ENCODE measurements at places on chromosomes 3 and 15.

DNA sequence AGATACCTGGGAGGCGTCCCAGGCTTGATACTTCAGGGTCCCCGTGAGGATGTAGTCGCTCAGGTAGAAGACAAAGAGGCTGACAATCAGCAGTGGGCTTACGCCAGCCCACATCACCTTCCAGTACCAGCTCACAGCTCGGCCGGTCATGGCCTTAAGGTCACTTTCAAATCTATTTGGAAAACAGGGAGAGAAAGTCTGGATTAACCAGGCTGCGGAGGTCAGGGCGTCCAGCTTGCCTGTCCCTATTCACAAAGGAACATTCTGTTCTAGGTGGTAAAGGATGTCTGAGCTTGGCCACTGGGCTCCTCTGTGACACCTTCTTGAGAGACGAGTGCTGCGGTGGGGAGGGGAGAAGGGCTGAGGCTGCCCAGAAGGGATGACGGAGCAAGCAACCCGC is 36.5 kb downstream of the SLC6A20 start:
- no peak for DNase-seq

DNA sequence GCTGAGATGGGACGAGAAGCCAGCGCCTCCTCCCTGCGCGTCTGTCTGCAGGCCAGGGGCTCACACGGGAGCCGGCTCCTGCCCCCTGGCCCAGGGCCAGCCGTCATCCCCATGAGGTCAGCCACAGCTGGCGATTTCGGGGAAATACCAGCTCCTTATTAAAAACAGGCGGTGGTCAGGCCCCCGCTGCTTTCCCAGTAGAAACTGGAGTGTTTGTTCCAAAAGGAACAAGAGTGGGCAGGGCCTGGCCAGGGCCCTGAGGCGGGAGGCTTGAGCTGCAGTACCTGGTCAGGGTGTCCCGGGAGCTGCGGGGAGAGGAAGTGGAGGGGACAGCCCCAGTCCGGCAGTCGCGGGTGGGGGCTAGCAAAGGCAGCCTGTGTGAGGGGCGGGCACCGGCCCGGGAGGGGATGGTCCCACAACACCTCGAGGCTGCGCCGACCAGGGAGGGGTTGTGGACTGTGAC is 17.8 kb downstream of the MYL3 start:
- DNase-seq = no peak

DNA sequence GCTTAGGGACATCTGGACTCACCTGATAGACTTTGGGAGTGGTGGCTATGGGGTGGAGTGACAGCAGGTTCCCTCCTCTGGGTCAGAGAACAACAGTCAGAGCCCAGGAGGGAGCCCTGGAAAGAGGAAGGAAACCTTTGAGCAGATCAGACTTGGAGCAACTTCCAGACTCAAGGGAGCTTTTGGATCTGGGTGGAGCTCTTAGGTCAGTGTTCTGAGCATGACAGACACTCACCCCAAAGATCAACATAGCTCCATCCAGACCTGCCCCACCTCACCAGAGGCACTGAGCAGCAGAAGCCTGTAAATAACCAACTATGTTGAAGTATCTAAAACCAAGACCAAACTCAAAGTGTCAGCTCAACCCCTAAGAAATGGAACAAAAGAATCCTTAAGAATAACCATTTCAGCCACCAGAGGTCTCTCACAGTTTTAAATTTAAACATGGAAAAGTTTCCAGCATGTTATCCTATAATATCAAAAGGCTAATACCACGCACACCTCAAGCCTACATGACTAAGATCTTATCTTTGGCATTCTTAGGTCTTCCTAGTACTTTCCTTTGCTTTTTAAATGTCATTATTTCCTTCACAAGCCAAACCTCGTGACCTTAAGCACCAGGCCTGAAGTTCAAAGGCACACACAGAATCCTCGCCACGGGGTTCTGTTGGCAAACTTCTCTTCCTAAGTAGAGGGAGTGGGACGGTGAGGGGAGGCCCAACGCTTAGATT is 56.4 kb downstream of the UMPS start:
- no peak for DNase-seq

GRCh38 chr3:111936191-111936841 is 42.5 kb upstream of the ABHD10 start:
- no peak for DNase-seq

DNA sequence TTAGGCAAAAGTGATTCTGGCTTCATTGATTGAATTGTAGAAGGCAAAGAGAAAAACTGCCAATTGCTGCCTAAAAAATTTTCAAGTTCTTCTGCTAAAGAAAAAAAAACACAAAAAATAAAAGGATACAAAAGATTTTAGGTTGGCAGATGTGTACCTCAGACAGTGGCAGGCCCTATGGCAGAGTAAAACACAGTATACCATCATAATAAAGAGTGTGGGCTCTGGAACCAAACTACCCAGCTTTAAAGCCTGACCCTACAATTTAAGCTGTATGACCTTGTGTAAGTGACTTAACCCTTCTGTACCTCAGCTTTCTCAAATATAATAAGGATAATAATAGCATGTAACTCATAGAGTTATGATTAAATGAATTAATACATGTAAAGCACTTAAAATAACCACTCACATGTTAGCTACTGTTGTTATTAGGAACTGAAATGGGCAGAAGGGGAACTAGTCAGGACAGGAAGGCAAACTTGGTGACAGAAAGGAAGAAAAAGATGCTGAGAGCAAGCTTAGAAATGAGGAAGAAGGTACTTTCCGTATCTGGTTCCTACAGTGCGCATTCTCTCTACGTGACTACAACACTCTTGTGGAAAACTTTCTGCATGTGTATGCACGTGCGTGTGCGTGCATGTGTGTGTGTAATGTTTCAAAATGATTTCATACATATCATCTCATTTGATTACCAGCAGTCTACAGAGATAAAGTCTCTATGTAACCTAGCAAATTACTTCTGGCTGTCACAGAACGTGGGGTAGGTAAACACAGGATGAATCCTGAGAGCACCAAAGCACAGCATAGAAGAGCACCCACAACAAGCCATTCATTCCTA is 13.6 kb upstream of the GATM start:
- DNase-seq = no peak

DNA sequence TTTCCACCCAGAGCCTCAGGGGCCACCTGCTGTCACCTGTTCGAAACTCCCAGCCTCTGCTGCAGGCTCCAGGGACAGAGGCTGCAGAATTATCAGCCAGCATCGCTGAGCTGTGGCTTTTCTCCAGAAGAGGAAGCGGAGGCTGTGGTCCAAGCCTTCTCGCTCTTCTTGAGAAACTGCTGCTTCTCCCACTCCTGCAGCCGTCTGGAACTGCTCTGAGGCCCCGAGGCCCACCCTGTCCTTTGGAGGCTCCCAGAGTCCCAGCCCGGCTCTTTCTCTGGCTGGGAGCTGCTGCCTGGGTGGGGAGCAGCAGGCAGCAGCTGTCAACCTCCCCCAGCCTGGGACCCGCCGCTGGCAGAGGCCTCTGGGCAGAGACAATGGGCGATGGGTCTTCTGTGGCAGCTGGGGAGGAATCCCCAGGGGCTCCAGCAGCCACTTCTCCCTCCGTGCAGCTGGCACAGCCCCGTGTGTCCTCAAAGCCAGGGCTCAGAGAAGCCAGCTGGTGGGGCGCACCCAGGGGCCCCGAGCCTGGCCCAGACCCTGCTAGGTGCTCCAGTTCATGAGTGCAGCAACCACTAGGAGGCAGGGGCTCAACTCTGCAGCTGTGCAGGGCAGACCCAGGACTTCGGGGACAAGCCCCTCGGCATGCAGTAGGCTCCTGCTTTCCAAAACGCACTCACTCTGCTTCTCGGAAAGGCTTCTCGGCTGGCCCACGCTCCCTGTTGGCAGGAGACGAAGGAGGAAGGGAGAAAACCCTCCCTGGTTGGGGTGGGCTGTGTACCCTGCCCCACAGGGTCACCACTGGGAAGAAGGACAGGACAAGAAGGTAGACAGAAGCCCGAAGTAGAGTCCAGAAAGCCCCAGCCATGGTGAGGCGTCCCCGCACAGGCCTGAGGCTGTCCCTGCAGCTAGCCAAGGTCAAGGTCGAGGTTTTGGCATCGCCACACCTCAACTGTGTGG is 49.9 kb upstream of the FURIN start:
- no peak for DNase-seq

DNA sequence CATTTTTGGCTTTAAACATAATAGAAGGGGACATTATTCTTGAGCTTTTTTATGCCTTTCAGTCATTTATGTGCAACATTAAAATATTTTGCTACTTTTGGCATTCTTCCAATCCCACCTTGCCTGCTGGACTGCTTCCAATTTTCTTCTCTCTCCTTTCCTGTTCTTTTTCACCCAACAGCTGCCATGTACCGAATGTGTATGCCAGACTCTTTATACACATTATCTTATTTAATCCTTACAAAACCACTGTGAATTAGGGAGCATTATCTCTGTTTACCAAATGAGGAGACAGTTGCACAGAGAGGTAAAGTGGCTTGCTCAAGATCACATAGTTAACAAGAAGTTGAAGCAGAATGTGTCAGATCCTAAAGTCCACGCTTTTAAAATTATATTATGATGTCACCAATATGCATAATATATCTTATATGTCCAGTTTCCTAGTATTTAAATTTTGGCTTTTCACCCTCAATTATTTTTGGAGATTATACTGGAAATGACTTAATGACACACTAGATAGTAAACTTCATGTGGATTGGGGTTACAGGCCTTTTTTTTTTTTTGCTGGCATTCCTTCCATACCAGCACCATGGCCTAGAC is 231.5 kb downstream of the THRB start:
- no peak for DNase-seq

DNA sequence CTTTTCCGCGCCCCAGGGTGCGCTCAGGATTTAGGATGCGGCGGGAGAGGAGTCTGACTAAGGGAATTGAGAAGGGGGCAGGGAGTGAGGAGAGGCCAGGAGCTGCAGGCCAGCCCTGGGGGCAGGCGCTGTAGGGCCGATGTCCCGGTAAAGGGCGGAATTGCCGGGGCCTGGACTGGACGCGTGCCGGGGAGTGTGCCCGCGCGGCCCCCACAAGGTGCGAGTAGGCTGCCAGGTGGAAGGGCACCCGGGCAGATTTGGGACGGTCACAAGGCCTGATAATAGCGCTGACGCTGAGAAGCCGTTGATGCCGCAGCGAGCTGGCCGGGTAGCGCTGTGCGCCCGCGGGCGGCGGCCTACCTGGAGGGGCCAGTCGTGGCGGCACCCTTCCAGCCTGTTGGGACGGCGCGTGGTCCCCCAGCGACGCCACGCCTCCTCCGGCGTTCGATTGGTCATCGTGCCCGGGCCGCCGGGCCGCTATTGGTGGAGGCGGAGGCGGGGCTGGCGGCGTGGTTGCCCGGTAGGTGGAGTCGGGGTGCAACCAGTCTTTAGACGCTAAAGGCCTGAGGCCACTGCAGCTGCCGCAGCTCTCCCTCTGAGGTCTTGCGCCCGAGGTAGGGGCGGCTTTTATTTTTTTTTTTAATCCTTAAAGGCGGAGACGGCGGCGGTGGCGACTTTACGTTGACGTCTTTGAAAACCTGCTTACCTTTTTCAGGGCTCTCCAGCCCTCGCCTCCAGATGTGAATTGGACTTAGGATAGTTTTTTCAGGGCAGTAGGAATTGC is 903 bp downstream of the SLC25A38 start:
- DNase-seq = peak; percentile 94

- no peak for DNase-seq
Observed at GRCh38 chr3:71018799-71019198, 564.7 kb downstream of the FOXP1 start.

DNA sequence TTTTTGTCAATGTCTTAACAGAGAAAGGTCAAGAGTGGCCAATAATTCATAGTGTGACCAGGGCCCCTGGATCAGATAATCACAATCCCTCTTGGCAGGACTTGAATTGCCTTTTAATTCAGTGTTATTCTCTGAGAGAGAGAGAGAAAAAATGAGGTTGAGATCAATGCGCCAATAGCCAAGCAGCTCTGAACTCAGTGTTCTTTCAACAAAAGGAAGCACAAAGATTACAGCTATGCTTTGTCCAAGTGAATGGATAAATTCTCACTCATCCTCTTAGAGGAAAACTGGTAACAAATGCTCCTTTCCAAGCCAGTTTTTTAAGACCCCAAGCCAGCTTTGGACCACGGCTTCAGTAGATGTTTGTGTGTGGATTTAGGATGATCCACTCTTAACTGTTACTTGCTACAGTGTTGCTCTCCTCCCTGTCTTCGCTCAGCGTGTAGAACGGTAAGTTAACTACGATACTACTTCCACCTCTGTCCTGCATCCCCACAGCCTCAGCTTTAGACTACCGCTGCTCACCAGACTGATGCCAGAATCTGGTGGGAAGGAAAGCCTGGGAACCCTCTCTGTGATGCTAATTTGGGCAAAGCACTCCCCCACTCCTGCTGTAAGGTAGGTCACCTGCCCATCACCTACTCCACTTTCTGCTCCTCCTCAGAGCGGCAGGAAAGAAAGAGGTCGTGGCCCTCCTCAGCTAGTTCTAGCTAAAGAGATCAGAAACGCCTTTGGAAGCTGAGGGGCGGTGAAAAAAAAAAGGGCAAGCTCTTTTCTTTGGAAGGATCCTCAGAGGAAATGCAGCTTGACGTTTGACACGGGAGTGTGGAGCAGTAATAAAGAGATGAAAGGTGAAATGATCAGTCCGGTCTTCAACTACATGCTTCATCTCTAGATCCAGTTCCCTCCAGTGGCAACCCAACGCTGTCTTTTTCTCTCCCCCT is 46.8 kb upstream of the LPP start:
- DNase-seq = no peak

- DNase-seq = no peak
Observed at GRCh38 chr3:14988988-14989394, 41.6 kb downstream of the NR2C2 start.

- no peak for DNase-seq
Observed at GRCh38 chr15:92494806-92495336, 101.2 kb downstream of the ST8SIA2 start.

- DNase-seq = no peak
Observed at GRCh38 chr3:39990532-39990931, 181.1 kb downstream of the MYRIP start.

DNA sequence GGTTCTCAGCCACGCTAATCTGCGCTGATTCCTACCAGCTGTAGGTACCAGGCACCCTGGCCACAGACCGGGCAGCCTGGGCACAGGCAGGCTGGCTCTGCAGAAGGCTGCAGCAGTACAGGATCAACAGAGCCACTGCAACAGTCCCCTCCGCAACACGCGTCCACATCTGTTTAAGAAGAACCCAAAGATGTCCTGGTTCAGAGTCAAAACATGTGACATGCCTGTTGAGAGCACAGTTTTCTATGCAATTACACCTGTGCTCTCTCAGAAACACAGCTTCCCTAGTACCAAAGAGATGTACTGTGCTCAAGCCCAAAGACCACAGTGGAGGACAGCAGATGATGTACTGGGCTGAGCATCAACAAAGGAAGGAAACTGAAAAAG is 18.8 kb downstream of the LRIG1 start:
- no peak for DNase-seq

- no peak for DNase-seq
Observed at GRCh38 chr15:81023483-81024264, 23.0 kb downstream of the TLNRD1 start.

DNA sequence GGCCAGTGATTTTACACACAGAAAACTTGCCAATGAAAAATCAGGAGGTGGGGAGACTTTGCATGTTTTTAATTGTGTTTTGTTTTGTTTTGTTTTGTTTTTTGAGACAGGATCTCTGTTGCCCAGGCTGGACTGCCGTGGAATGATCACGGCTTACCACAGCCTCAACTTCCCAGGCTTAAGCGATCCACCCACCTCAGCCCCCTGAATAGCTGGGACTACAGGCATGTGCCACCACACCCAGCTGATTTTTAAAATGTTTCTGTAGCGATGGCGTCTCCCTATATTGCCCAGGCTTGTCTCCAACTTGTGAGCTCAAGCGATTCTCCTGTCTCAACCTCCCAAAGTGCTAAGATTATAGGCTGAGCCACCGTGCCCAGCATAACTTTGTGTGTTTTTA is 46.0 kb downstream of the MEIS2 start:
- no peak for DNase-seq

All from stimulated activated CD4-positive, alpha-beta T cell treated with anti-CD3 and anti-CD28 coated beads, Interleukin-1b, Interleukin-23, amount 100 ng/mL, for 4 hours (primary cell).